ENCODE measurements at places on chromosomes 11 and 22.

GRCh38 chr22:35505399-35506258, 35.0 kb upstream of the RASD2 start:
- DNase-seq, result no peak

DNA sequence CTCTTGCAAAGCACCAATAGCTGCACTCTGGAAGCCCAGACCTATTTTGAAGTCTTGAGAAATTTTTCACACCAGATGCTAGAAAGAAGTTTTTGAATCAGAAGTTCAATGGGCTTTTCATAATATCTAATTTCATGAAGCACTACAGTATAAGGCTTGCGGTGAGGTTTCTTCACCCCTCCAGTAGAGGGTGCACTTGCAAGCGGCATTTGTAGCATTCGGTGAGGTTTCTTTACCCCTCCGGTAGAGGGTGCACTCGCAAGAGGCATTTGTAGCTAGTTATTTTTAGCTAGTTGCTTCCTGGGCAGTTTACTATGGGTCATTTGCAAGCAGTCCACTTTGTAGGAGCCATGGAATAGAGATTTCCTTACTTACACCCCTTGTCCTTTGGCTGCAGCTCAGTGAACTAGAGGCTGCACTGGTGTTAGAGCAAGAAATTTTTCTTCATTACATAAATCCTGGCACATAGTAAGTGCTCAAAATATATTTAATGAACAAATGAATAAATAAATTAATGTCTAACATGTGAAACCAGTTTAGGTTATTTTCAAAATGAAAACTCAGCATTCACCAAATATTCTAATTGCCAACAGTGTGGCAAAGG, 7.8 kb upstream of the NOX4 start:
- no peak for DNase-seq

GRCh38 chr11:67466962-67467771, 1.9 kb downstream of the TMEM134 start:
- no peak for DNase-seq

DNA sequence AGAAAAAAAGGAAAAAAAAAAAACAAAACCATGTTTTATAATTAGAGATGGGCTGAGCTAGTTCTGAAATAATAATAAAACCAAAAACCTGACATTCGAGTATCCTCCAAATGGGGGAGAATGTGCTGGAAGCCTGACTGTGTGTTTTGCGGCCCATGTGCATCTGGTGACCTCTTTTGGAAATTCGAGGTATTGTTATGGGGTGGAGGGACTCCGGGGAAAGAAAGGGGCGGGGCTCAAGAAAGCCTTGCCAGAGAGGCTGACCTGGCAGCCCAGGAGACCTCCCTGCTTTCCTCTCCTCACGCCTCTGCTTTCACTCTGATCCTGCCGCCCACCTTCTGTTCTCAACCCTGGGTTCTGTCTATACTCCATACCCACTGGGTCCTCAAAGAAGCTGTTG, 72.9 kb downstream of the CTTN start:
- peak; percentile 47 for DNase-seq

DNA sequence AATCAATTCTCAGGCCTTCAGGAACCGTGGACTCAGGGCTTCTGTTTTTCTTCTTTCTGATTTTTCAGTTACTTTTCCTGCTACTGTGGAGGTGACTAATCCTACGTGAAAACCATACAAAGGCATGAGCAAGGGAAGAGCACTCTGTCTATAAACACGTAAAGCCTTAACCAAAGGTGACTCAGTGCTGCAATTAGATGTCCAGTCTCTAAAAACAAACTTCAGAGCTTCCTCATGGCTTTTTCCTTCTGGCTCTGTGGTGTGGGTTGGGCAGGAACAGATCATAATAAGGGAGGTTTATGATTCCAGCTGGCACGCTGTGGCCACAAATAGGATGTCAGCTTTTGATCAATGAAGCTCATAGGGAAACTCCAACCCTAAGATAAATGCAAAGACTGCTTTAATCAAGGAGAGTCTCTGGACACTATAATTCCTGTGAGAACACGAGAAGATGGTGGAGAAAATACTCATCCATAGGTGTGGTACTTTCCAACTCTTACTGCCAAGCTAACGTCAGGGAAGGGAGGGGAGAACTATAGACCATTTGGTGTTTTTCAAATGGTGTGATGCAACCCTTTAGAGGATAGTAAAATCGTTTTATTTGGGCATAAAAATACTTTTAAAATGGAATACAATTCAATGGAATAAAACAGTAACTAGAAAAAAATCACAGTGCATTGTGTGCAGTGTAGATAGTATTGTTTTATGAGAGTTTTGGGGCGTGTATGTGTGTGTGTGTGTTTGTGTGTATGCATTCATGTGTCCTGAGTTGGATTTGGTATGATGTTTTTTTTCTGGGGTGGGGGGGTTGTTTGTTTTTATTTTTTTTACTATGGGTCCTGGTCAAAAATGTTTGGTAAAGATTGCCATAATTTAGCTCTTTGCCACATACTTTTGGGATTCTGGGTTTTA, at the start of gene NXPE2:
TSS of gene NXPE2 (plus strand) at position 403 of the 912 bp plus-strand sequence. CDS start at position 452, 49 bp downstream.
- DNase-seq, result no peak

- DNase-seq, result no peak
These were observed 555.1 kb downstream of the OPCML start for GRCh38 chr11:132977241-132977640.

DNA sequence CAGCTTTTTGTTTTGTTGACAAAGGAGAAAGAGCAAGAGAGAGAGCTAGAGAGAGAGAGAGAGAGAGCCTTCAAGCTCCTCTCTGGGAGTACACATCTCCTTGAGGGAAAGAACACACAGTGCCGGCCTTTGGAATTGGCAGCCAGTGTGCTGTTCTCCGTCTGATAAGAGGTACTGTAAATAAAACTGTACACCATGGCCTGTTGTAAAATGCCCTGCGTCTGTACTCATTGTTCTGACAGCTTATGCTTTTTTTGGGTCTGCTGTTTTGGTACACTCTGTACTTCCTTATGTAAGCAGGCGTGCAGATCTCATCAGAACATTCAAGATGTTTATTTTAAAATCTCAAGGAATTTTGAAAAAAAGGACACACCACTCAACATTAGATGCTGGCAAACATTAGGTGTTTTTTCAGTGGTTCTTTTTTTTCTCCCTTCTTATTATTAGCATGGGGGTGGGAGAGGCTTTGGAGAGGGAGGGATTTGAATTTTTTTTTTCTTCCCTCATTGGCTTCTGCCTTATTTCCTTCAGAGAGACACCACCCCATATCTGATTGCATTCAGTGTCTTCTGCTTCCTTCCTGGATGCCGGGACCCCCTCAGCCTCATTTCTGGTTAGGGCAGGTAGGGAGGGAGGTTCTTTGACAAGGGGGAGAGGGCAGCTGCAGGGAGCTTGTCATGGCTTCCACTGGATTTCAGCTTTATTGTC, 116.8 kb upstream of the NNMT start:
- peak; percentile 98 for DNase-seq

All from sigmoid colon (tissue), 7 donors.